Stomach (tissue), 19 donors: ENCODE measurements at places on chromosomes 5 and 9. TPM values are rescaled to one million over a fixed set of nuclear protein-coding genes. Genes with fewer than 3 reads are reported as not detected.

The CANX gene
- total RNA-seq: 291 TPM

The AQP3 gene
- 8.2 TPM for total RNA-seq

The IER5L gene
- 2.6 TPM for total RNA-seq

The NUTM2G gene
- total RNA-seq: not detected

The FAM221B gene
- total RNA-seq: not detected

The FOXI1 gene
- total RNA-seq: not detected

The SH2D3C gene
- total RNA-seq: 1.8 TPM

The ADAMTS19 gene
- total RNA-seq: not detected

The P4HA2 gene
- total RNA-seq: 109 TPM

The CDH9 gene
- total RNA-seq: not detected

The LRRC19 gene
- total RNA-seq: 4.3 TPM

The MZB1 gene
- 1.1 TPM for total RNA-seq

The RASGEF1C gene
- total RNA-seq: not detected

The SHISAL2B gene
- total RNA-seq: not detected

The PCDHGA1 gene
- not detected for total RNA-seq

The FOXD1 gene
- total RNA-seq: not detected
